ENCODE measurements at places on chromosomes 12 and 14. TPM values are rescaled to one million over a fixed set of nuclear protein-coding genes. Genes with fewer than 3 reads are reported as not detected.

The GPR65 gene
- total RNA-seq, result not detected

The CFAP54 gene
- total RNA-seq, result 0.91 TPM

The APOLD1 gene
- total RNA-seq, result 0.25 TPM

The P2RX2 gene
- not detected for total RNA-seq

The NELL2 gene
- not detected for total RNA-seq

The PDZRN4 gene
- not detected for total RNA-seq

The FLVCR2 gene
- 3.6 TPM for total RNA-seq
